ENCODE measurements at places on chromosomes 7 and 10.
A peak's percentile ranks its signal among the peaks of the same experiment; 100 is the strongest.

DNA sequence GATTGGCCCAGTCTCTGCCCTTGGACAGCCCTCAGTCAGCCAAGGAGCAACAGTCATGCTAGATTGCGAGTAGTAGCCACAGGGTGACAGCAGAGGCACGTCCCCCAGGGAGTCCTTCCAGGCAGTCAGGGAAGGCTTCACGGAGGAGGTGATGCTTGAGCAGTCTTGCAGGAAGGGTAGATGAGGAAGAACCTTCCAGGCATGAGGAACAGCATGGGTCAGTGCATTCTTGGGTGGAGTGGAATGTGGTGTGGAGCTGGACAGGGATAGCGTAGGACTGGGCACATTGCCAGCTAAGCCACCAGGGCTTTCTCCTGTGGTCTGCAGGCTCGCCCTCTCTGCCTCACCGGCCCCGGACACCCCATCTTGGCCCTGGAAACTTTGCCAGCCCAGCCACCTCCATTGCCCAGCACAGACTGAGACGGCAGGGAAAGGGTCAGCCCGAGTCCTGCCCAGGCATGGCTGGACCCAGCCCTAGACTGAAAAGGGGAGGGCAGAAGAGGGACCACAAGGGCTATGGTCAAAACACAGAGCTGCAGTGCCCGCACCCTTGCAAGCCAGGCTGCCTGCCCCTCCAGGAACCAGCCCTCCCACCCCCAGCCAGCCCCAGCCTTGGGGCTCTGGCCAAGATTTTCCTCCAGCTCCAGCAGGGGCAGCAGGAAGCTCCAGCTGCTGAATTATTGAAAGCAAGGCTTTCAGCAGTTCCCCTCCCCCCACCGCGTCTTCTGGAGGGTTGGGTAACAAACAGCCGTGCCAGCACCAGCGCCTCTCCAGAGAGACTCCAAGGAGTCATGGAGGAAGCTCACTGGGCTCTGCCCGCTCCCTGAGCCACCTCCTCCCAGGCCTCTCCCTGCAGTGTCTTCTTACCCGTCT lies 18.7 kb downstream of the SRRM3 start:
- peak; percentile 19 for DNase-seq

- DNase-seq: no peak
Observed at GRCh38 chr7:40356312-40356711, 221.5 kb downstream of the SUGCT start.

DNA sequence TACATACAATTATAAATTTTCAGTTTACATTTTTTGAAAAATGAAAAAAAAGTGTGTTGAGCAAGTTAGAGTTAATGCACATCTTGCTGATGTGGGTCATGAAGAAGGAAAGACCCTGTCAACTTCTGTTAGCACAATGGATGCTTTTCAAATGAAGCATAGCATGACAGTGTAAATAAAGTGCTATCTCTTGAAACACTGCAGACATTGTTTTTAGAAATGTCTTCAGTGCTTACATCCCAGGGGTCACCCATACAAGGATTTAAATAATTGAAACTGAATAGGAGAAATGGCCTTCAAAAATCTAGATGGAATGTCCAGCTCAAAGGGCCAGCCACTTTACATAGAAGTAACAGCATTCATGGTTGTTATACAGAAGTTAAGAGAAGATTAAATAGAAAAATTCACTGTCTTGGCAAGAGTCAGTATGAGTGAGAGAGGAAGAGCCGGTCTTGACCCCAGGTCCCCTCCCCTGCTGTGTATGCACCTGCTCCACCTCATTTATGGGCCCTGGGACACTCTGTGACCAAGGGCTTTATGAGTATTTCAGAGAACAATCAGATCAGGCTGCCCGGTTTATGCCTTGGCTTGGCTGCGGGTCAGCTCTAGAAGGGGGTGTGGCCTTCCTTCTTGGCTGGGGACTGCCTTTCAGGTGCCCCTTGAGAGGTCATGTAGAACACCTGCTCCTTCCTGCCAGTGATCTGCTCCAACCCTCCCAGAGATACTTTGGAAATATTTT lies 237.7 kb upstream of the TMEM72 start:
- DNase-seq: no peak

GRCh38 chr10:6065835-6066234 lies 3.7 kb upstream of the IL2RA start:
- no peak for DNase-seq

- DNase-seq: no peak
Observed at GRCh38 chr7:105906695-105907094, 30.3 kb upstream of the ATXN7L1 start.

DNA sequence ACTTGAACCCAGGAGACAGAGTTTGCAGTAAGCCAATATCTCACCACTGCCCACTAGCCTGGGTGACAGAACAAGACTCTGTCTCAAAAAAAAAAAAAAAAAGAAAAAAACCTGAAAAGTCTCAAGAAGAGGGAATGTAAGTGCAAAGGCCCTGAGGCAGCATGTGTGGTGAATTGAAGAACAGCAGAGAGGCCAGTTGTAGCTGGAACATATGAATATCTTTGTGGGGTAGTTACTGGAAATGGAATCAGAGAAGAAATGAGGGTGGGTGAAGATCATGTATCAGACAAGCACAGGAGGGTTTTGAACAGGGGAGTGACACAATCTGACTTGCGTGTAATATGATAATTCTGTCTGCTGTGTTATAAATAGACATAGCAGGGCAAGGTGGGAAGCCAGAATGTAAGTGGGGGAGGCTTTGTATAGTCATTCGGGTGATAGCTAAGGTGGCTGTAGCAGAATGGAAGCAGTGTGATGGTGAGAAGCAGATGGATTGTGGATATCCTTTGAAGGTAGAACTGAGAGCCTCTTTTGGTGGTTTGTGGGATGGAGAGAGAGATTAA lies 45.3 kb upstream of the ITGA8 start:
- no peak for DNase-seq

GRCh38 chr10:112701878-112702255 lies 248.2 kb upstream of the TCF7L2 start:
- DNase-seq: no peak

DNA sequence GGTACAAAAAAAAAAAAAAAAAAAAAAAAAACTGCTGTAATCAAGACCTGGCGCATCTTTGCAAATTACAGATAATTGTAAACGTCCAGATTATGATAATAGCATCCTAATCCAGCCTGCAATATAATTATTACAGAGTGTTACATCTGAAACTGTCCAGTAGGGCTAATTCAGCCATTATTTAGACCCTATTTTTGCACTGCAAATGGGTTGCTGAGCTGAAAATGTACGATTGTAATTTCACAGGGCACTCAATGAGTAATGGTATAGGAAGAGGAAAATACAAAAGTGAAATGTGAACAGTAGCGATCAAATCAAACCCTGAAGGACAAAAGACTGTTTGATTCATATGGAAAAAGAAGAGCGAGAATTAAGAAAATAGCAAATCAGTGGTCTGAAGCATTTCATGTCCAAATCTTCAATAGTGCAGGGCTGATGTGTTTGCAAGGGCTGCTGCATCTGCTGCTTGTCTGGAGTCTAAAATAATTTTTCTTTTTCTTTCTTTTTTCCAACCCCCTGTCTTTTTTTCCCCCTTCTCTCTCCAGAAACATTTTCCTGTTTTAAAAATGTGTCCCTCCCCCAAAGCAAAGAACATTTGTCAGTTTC lies 8.9 kb downstream of the DLX6 start:
- DNase-seq: no peak

GRCh38 chr7:128841921-128842673 lies 11.9 kb downstream of the FLNC start:
- no peak for DNase-seq

DNA sequence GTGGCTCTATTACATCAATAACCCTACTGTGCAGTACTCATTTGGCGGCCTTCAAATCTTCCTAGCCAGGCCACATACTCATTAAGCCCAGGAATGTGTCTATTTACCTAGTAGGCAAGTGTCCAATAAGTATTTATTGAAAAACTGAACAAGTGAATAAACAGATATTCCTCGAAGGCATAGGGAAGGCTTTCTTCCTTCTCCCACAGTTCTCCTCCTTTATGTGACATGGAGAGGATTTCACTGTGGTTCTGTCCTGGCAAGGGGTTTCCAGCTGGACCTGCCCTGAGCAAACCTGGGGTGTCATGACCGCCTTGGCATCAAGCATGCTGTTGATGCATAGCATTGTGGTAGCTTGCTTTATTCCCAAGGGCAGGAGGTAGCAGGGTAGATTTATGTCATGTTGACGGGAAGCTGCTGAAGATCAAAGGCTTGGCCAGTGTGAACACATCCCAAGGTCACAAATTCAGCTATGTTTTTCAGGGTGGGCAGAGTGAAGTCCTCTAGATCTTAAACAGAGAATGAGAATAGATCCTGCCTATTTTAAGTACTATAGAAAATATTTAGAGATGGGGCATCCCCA lies 195.1 kb downstream of the INHBA start:
- DNase-seq: no peak

- DNase-seq: no peak
Observed at GRCh38 chr7:150665896-150666295, 19.6 kb upstream of the GIMAP2 start.

DNA sequence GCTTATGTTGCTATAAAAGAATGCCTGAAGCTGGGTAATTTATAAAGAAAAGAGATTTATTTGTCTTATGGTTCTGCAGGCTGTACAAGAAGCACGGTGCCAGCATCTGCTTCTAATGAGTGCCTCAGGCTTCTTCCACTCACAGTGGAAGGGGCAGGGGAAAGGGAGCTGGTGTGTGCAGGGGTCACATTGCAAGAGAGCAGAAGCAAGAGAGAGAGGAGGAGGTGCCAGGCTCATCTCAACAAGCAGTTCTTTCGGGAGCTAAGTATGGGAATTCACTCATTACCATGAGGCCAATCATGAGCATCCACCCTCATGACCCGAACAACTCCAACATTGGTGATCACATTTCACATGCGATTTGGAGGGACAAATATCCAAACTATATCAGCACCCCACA lies 17.2 kb upstream of the SLK start:
- DNase-seq: no peak

DNA sequence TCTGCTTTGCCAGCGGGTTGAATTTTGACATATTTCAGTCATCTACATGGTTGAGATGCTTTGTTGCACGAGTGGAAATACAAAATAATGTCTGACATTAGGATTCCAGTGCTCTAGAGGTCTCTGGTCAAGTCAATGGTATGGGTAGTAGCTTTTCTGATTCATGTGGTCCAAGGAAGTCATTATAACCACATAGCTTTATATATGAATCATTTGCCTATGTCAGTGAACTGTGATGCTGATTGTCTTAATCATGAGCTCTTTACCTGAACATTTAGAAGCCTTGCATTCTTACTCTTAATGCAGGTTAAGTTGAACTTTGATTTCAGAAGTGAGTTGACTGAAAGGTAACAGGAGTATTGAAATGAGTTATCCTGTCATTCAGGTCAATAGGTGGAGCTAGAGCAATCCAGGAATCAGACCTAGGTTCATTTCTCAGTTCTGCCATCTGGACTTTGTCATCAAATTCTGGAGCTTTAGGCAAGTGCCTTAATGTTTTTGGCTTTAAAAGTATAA lies 3.3 kb downstream of the MAPK8 start:
- DNase-seq: peak; percentile 23

DNA sequence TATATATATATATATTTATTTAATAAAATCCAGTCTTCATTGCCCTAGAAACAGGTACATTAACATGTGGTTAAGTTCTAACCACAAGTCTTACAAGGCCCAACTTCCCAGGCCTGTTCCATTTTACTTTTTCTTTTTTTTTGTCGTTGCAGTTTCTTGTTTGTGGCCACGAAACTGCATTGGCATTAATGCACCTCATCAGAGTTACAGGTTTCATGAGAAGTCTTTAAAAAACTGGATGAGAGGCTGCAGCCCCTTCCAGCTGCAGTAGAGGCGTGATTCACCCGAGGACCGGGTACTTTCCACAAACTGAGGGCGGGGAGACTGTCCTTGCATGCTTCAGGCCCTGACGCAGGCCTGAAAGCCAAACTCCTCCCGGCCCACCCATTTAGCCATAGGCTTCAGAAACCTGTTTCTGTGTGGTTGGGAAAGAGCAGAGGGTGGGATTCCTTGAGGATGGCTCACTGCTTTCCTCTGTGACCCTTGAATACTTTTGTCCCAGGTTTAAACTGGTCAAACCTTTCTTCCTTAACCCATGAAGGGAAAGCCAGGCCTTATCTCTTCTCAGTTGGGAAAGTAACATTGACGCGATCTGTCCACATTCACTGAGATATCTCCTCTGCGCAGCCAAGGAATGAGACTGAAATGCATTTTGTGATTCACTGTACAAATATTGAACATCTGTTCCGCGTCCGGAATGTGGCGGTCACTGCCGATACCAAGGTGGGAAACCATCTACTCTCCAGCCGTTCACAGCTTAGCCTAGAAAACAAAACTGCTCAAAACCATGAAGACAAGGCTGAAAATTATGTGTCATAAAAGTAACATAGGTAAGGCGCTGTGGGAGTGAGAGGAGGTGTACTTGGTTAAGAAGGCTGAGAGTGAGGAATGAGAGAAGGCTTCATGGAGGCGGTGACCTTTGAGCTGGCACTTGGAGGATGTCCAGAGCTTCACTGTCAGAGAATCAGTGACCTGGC lies 311.7 kb downstream of the GATA3 start:
- DNase-seq: no peak

DNA sequence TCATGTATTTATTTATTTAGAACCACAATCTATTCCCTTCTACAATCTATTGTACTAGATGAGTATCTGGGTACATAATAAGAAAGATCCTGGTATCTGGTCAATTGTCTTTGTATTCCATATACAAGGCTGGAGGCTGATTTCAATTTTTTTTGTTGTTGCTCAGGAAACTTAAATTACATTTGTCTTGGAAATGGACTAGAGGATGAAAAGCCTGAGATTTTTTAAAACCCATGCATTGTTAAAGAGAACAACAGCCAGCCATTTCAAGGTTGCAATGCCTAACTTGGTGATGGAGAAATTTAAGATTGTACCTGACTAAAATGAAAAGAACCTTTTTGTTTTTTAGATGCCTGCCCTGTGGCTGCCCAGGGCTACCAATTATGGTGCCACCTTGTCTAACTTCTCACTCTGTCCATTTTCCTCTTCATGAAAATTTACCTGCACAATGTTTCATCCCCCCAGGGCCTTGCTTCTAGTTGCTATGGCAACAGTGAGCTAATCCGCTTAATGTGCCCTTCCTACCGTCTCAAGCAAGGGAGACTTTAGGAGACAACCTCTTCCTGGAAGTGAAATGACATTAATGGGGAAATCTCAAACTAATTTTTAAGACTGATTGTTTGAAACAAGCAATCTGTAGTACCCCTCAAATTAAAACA lies 203.7 kb upstream of the PHYHIPL start:
- no peak for DNase-seq

All from GM04503 (cell line).